ENCODE measurements at places on chromosomes 6 and 20.

DNA sequence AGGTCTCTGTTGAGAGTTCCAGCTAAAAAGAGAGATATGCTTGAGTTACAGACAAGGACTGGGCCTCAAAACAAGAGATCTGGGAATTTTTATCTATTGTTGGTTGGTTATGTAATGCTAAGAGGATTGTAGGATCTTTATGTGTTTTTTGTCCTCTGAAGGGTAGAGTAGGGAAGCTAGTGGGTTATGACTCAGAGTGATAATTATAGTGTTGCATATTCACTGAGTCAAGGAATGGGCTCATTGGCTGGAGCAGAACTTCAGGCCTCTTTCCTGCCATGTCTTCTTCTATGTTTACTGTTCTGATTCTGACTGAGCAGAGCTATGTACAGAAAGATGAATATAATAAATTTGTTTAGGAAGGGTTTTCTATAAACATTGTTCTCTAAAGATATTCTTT, 66.1 kb upstream of the NOX3 start:
- no peak for DNase-seq

DNA sequence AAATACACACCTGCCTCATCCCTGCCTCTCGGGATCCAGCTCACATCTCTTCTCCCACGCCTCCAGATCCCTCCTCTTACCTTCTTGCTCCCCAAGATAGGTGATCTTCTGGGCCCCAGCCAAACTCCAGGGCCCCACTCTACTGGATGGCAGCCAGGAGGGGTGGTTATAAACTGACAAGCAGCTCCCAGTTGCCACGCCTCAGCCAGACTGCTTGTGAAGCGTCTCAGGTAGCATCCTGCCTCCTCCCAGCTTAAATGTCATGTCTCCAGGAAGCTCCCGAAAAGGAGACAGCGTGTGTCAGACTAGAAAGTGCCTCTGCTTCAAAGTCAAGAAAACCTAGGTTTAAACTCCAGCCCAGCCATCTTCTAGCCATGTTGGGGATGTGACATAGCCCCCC, 114.1 kb downstream of the LRFN2 start:
- no peak for DNase-seq

DNA sequence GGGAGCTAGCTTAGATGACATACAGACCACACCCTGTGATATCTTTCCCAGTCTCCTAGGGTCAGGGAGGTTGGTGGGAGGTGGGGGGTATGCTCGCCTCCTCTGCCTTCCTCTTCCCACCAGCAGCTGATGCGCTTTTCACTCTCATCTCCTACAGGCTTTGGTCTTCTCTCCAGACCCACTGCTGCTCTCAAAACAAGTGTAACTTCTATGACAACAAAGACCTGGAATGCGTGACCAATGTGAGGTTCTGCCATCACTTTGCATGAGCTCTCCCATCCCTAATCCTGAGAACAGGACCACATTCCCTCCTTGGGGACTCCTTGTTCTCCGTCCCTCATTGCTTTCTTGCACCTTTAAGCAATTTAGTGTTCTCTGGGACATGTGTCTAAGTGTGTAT, 2.7 kb downstream of the CTSA start:
- no peak for DNase-seq

DNA sequence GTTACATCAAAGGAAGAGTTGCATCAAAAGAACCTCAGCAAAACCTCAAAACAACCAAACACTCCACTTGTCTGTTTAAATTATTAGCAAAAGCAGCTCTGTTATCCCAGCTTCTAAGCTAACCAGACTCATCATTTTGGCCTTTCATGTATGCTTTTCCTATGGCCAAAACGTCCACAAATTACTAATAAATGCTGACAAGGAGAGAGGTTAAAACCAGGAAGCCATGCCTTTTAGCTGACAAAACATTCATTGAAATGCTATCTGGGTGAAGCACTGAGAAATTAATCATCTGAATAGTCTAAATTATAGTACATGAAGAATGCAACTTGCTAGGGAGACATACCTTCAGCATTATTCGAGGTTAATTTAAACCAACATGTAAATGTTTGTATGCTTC, 80.6 kb downstream of the LAMA2 start:
- DNase-seq, result no peak

DNA sequence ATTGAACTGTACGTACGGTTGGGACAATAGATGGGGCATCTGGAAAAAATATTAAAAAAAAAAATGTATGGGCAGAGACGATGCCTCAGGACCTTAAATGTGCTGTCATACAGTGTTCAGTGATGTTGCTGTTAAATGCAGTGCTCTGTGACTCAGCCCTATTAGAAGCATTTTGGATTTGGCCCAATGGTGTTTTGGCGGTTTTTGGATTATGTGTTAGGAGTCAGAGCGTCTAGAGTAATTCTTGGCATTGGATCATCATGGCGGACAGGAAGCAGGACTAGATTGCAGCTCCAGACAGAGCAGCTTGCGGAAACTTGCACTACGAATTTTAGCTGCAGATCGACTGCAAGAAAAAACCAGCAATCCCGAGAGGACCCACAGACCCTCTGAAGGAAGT, 280.0 kb downstream of the SOX4 start:
- DNase-seq, result no peak

DNA sequence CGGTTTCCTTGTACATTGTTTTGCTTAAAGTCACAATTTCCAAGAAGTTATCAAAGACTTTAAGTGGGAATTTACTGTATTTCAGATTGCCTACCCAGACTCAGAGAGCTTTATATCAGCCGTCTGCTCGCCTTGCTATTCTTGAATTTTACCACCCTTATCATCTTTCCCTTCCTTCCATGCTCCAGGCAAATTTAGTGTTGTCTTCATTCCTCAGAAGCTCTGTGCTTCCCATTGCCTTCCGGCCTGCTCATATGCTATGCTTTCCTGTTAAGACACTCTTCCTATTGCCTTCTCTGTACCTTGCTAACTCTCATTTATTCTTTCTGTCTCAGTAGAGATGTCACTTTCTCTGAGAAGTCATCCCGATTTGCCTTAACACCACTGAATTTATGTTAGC, 52.1 kb downstream of the CD2AP start:
- DNase-seq, result no peak

DNA sequence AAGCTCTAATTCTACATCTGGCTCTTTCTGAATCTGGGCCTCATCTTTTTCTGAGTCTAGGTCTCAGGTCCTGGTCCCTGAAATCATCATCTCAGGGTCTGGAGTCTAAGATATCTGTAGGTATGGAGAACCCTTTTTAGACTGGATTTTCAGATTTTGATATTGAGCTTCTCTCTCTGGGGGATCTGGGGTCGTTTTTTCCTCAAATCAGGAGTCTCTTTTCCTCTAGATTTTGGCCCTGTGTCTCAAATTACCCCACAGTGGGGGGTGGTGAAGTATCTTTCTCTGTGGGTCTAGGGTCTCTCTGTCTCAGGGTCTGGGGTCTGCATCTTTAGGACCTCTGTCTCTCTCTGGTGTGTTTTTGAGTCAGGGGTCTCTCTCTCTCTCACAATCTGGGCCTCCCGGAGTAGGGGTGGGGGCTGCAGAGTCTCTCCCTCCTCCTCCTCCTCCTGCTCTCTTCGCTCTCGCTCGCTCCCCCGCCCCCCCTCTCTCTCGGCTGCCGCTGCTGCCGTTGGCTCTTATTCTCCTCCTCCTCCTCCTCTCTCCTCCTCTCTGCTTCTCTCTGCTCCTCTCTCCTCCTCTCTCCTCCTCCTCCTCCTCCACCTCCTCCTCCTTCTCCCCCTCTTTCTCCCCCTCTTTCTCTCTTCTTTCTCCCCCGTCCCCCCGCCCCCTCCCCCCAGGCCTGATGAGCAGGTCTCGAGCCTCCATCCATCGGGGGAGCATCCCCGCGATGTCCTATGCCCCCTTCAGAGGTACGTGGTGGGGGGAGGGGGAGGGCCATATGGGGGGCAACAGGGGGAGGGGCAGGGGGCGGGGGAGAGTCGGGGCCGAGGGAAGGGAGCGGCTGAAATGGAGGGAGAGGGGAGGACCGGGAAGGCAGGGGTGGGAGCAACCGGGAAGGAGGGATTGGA, at the start of gene SYNGAP1:
Gene SYNGAP1, plus strand, starts transcription at position 486 of the 911 bp plus-strand sequence. Its CDS starts 200 bp downstream, at position 686.
- DNase-seq, result peak; percentile 15

GRCh38 chr20:64212755-64213154, 42.8 kb upstream of the PCMTD2 start:
- no peak for DNase-seq

DNA sequence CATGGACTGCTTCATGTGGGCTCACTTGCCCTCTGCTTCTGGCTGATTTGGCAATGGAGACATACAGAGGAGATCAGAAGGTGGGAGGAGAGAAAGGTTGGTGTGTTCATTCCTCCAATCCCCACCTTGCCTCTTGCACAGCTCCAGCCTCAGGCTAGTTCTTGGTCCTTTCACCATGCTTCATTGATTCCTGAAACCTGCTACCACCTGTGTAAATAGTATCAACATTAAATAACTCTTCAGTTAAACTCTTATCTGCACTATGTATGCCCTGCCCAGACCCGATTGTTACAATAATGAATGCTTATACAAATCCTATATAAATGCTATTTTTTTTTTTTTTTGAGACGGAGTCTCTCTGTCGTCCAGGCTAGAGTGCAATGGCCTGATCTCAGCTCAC, 174.5 kb downstream of the CD83 start:
- DNase-seq, result no peak

DNA sequence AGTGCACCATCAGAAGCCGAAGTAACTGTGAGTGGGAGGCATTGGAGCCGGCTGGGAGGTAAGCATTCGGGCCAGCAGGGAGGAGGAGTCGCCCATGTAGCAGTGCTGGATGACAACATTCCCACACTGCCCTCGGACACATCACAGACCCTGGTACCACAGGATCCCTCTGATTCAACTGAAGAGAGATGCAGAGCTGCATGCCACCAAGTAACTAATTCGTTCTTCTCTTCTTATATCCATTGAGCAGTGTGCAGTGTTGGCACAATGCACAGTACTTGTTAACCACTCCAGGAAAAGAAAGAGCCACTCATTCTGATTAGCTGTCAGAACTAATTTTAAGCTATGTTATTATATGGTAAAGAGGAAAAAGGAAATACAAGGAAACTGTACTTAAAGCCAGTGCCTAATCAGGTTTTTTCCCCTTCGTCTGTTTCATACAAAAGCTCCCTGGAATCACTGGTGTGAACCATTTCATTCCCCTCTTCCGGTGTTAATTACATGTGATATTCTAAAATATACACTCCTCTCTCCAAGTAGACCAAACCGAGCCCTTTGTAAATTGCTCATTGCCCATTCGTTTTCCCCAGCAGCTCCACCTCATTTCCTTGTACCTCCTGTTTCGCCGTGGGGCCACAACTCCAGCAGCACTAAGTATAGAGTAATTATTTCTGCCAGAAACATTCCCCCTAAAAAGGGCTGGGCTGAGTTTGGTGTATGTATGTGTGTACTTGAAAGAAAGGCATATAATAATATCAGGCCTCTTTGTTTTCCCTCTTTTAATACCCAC, 32.4 kb upstream of the ADTRP start:
- peak; percentile 57 for DNase-seq

GRCh38 chr20:46118481-46119020, 437 bp downstream of the CD40 start:
- DNase-seq, result no peak

DNA sequence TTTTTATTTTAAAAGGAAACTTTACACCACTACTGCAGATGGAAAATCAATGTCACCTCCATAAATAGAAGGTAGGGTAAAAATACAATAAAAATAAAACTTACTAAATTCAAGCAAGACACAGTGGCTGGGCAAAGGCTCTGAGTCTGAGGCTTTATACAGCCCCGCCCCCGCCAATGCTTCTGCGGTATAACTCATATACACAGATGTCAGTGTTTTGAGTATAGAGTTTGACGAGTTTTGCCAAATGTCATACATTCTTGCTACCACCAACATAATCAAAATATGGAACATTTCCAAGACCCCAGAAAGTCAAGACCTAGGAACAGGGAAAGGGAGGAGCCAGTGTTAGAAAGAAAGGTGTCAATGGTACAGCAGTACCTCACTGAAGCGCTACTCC, 12.8 kb downstream of the NFATC2 start:
- DNase-seq, result no peak

GRCh38 chr6:19391926-19392325, 445.2 kb upstream of the ID4 start:
- DNase-seq, result no peak

- DNase-seq, result peak; percentile 83
Observed at GRCh38 chr20:25017257-25017803, 24.8 kb upstream of the APMAP start.

DNA sequence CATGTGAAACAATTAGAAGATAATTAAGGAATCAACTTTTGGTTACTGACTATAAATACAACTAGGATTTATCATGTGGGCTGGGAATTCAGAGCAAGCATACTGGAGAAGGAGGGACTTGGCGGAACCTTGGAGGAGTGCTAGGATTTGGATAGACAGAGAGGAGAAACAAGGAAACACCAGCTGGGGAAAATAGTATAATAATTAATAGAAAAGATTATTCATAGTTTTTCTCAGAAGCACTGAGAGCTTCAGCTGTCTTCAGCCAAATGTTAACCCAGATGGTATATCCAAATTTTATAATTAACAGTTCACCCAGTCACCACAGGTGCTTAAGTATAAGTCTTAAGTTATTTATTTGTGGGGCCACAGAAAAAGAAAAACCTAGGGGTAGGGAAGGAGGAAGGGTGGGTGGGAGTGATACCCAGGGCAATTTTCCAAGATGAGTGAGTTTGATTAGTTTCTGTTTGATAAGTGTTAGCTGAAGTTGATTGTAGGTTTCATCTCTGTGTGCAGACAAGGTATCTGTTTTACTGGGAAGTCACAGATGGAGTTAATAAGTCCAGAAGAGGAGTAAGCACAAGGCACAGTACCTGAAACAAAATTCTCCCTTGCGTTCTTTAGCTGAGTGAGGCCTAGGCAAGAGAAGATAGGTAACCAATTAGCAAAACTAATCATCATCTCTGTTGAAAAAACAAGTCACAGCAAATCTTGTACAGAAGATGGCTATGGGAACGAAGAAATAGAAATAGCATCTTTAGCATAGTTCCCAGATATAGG, 175.5 kb downstream of the TFAP2B start:
- no peak for DNase-seq

DNA sequence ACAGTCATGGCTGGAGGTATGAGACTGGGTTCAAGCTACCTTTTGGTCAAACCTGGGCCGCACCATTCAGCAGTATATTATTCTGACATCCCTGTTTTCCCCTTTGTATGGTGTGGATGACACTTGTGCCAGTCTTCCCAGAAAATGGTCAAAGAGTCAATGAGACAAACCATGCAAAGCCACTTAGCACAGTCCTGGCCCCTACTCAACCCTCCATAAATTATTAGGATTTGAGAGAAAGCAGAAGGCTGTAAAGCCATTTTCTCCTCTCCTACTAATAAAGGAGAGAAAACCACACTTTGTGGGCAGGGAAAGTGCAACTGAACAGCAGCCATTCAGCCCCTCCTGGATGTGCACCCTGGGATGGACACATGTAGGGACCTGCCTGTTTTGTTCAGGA, 236.2 kb downstream of the SLC24A3 start:
- no peak for DNase-seq

DNA sequence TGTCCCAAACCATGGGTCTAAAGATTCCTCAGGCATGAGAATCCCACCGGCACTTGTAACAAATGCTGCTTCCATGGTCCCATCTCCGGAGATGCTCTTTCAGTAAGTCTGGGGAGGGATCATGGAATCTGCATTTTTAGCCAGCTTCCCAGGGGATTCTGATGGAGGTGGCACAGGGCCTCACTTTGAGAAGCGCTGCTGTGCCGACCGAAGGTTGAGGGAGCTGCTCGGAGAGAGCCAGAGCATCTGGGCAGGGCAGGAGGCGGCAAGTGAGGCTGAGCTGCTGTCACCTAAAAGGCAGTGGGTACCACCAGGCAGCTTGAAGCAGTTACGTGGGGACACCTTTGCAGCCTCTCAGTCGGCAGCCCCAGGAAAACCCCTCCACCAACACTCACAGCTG, 100.2 kb upstream of the CDYL start:
- no peak for DNase-seq

GRCh38 chr6:22298475-22298890, 1.6 kb upstream of the PRL start:
- DNase-seq, result no peak

GRCh38 chr6:159996087-159996622, 27.3 kb downstream of the IGF2R start:
- no peak for DNase-seq
